ENCODE measurements at places on chromosomes 13 and 19. TPM values are rescaled to one million over a fixed set of nuclear protein-coding genes. Genes with fewer than 3 reads are reported as not detected.

The PSG3 gene
- total RNA-seq, result not detected

The TMEM238 gene
- 0.59 TPM for total RNA-seq

The AMER2 gene
- not detected for total RNA-seq

The SIAH3 gene
- 0.02 TPM for total RNA-seq

The PRSS57 gene
- total RNA-seq, result not detected

The PALM gene
- 175 TPM for total RNA-seq

The TUBA3C gene
- not detected for total RNA-seq

The DIAPH3 gene
- 20.7 TPM for total RNA-seq

The UBE2L5 gene
- total RNA-seq, result not detected

- DNase-seq, result no peak
Observed at GRCh38 chr19:7224209-7224686, 70.0 kb downstream of the INSR start.

GRCh38 chr13:49113526-49114286 is 106.4 kb upstream of the MLNR start:
- no peak for DNase-seq

- no peak for DNase-seq
Observed at GRCh38 chr13:76777096-76777495, 109.1 kb downstream of the KCTD12 start.

DNA sequence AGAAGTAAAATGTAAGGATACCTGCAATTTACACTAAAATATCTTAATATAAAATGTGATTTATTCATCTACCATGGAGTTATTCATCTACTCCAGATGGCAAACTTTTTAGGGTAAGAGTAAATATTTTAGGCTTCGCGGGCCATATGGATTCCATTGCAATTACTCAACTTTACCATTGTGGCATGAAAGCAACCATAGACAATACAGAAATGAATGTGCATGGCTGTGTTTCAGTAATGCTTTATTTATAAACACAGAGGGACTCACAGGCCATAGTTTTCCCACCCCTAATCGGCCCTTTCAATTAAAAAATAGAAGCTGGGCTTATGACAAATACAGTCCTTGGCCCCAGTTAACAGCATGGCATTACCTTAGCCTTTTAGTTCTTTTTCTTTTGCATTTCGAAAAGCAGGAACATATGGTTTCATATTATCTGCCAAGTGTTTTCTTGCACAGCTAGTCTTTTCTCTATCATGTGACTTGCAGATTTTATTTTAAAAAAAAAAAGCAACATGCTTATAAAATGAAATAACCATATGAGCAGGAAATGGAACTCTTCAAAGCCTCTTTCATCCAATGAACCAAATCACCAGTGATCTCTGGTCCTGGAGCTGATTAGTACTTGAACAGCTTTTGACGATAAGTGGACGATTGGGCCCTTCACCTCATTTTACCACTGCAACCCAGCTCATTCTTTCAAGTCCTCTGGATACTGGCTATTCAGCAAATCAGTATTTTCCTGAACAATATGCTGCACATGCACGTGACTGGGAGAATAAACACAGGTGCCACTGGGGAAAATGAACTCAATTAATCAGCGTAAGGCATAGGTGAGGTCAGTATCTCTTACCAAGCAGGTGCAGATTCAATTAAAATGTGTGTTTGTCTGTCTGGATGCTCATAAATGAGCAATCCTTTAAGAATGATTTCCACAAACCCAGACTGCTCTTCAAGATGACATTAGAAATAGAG is 63.9 kb downstream of the LHFPL6 start:
- no peak for DNase-seq

DNA sequence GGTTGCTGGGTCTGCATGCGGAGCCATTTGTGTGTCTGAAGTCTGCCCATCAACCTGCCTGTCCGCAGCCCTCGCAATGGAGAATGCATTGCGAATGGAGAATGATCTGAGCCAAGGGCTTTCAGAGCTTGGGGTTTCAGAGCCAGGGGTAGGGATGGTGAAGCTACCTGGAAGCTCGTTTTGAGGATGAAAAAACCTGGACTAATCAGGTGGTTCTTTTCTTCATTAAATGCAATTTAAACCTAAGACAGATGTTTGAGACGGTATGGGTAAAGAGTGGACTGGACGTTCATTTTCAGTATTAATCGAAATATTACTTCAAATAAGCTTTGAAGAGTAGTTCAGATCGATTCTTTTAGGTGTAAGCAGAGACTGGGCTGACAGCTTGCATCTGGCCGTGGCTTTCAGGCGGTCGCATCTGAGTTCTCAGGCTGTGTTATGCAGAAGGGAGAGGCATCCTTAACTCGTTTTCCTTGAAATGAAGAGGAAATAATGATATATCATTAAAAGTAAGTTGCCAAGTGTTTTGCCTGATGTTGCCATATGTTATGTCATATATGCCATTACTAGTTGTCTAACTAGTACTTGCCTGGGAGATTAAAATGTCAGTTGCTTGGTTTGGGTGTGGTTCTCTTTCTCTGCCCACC is 801 bp downstream of the MCF2L start:
- no peak for DNase-seq

DNA sequence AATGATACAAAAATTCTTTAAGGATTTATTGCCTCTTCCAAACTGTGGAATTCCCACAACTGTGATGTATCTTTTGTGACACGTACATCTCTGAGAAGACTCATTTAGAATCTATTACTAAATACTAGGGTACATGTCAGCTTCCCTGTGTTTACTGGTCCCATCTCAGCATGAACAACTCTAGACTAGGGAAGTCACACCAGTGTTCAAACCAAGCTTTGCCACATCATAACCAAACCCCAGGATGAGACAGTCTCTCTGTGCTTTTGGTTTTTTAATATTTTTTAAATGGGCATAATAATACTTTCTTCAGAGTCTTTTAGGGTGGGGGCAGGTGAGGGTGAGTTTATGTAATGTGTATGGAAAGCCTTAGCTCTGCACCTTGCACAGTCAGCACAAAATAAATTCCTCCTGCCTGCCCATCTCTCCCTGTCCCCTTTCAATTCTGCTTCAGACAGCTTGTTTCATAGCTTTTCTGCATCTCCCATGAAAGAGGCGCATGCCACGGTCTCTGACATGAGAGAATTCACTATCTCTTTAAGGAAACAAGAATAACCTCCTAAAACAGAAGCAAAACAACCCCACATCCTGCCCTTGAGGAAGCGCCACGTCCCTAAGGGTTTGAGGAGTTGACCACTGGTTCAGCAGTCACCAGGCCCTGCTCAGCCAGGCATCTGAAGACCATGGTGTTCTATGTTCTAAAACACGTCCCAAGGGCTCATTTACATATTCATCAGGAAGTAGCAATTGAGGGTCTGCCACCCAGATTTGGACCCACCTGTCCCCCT is 174.5 kb downstream of the USP12 start:
- DNase-seq, result no peak

DNA sequence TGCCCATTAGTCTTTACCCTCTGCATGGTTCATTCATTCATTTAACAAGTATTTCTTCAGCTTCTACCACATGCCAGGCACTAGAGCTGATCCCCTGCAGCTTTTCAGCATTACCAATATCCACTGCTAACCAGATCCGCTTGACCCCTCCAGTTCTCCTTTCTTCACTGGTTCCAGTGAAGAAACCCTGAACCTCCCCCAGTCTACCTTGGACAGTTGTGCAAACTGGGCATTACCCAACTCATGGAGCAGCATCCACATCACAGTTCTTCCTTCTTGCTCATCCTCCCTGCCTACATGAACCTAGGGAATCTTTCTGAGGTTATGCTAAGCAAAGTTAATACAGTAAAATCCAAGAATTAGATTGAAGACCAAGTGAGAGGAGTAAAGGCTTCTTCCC is 78.7 kb upstream of the SERP2 start:
- no peak for DNase-seq

DNA sequence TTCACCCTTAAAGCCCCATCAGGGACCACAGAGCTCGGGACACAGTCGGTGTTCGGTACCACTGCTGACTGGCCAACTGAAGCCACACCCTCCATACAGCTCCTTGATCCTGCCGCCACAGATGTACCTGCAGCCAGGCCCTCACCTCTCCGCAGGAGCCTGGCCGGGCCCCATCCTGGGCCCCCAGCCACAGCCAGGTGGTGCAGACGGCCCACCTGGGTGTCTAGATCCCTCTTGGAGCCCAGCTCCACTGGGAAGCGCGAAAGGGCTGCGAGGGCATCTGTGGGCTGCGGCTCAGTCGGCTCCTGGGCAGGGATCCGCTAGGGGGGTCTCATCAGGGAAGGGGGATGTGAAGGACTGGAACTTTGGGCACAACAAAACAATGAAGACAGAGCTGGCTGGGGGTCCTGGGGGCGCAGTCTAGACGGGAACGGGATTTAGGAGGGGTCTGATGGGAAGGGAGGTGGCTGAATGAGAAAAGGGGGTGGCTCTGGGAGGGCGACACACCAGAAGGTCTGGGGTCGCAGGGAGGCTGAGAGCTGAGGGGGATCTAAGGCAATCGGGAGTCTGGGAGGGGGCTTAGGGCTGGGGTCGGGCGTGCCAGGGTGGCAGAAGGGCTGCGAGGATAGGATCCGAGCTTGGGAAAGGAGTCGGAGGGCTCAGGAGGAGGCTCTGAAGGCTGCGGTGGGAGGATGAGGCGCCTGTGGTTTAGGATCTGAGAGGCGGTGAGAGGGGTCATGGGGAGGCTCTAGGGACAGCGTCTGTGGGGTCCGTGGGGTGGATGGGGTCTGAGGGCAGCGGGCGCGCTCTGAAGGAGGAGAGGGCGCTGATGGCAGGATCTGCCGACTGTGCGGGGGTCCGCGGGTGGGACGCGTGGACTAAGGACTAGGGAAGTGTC is 15.8 kb downstream of the PRODH2 start:
- DNase-seq, result no peak

- DNase-seq, result no peak
Observed at GRCh38 chr19:19214892-19215291, 3.1 kb downstream of the NCAN start.

GRCh38 chr19:51783372-51783771 is 11.6 kb upstream of the FPR3 start:
- no peak for DNase-seq

GRCh38 chr13:97278435-97279411 is 56.6 kb downstream of the MBNL2 start:
- no peak for DNase-seq

- DNase-seq, result no peak
Observed at GRCh38 chr19:45650722-45651121, 11.5 kb upstream of the EML2 start.

- DNase-seq, result no peak
Observed at GRCh38 chr13:42028113-42028799, 20.2 kb upstream of the DGKH start.

GRCh38 chr13:34671137-34671536 is 270.9 kb upstream of the NBEA start:
- no peak for DNase-seq

DNA sequence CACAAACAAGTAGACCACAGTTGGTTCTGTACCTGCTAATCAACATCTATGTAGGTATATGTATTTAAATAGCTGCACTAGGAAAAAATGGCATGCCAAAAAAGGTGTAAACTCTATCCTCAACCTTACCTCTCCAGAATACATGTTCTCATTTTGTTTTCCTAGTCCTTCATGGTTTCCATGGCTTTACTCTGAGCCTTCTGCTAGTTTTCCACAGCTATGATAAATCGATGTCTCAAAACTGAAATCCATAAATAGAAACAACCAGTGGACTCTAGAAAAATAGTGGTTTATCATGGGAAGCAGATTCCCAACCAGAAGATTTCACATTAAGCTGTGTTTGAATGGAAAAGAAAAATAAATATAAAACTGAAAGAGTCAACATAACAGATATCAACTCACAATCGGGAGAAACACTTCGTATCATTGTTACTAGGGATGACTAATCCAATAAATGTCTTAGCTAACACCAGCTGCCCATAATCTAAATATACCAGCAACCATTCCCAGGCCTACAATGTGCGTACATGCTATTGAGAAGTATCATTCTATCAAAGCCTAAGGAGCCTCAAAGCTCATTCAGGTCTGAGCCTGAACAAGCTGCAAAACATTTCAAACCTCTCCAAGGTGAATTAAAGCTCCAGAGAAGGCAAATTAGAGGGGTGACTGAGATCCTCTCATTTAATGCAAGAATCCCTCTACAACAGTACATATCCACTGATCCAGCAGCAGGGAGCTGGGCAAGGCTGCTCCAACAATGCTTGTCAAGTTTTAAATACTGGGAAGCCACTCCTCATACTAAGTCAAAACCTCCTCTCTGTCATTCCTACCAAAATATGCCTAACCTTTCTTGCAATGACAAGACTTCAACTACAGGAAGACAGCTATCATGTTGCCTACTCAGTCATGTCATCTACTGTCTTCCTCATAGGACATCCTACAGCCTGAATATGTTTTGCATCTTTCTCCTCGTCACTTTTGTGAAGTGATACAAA is 90.2 kb downstream of the KCTD12 start:
- no peak for DNase-seq

GRCh38 chr13:78609464-78610205 is 6.3 kb upstream of the POU4F1 start:
- no peak for DNase-seq

DNA sequence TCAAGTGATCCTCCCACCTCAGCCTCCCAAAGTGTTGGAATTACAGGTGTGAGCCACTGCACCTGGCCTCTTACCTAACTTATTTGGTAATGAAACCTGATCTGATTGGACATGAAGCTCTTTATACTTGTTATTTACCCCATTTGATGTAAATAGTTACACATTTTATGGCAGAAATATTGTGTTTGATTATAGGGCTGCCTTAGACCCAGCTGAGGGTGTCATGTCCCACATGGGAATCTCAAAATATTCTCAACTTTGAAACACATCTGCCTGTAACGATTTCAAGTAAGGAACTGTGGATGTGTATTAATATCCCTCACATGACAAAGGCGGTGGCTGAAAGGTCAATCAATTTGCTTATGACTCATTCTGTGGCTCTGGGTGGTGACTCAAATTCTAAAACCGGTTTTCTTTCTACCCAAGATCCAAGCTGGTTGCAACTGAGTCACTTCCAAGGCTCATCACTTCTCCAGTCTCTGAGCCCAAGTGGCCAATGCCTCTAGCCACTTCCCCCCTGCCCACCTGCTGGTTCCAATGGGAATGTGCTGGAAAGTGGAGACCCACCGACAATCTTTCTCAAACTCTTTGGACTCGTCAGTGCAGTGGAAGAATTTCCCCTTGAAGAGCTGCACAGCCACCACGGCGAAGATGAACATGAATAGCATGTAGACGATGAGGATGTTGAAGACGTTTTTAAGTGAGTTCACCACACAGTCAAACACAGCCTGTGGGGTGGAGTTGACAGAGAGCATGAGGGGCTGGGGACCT is 110.9 kb downstream of the IER2 start:
- DNase-seq, result no peak

DNA sequence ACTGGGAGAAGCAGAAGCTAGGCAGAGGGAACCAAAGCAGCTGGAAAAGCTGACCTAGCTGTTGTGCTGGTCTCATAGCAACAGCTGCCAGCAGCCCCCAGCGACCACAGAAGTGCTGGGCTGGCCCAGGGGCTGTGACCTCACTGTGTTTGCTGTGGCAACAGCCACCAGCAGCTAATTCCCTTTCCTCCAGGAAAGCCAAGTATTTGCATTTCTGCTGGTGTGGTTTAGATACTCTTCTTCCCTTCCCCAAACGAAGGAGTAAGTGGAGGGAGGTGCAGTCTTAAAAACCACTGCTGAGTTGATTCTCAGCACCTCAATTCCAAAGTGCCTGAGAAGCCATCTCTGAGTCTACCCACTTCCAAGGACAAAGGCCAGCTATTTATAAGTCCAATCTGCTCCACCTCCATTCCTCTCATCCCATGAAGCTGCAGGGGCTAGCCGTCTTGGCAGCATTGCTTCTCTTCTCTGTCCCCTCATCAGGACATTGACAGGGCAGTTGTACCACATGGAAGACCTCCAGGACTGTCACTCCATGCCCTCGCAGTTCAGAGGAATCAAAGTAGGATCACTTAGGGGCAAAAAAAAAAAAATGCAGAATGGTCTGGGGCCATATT is 11.5 kb upstream of the CCDC97 start:
- no peak for DNase-seq

Measured in chondrocyte (in vitro differentiated cells).